ENCODE measurements at places on chromosomes 7 and 10. TPM values are rescaled to one million over a fixed set of nuclear protein-coding genes. Genes with fewer than 3 reads are reported as not detected.

RHOBTB1 gene
- 21.3 TPM for total RNA-seq

- no peak for DNase-seq
Measured at GRCh38 chr7:89887489-89887888, 266.8 kb upstream of the STEAP1 start.

TMEM176A gene
- 18.9 TPM for total RNA-seq

MALRD1 gene
- 0.08 TPM for total RNA-seq

RPEL1 gene
- not detected for total RNA-seq

DNA sequence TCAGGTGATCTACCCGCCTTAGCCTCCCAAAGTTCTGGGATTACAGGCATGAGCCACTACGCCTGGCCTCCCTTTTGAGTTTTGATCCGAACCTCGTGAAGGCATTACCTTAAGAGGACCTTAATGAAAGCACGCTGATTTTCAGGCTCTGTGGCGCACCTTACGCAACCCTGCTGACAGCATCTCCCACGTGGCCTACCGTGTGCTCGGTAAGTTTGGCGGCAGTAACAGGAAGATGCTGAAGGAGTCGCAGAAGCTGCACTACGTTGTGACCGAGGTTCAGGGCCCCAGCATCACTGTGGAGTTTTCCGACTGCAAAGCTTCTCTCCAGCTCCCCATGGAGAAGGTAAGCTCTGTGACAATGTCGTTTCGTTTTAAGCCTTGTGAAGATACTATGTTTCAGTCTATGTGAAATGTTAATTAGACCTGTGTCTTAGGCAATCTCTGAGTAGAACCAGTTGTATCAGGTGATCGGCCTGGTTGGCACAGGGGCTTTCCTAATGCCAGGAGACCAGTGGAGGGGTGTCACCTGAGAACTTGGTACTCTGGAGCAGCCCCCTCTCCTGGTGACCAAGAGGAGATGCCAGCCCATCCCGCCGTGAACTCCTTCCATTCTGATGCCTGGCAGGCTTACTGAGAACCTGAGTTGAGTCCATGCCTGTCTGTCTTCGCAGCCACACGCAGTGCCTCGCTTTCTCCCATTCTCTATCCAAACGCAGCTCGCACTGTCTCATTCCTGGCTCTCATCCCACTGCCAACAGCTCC lies 43.5 kb downstream of the TRRAP start:
- DNase-seq: no peak

DNA sequence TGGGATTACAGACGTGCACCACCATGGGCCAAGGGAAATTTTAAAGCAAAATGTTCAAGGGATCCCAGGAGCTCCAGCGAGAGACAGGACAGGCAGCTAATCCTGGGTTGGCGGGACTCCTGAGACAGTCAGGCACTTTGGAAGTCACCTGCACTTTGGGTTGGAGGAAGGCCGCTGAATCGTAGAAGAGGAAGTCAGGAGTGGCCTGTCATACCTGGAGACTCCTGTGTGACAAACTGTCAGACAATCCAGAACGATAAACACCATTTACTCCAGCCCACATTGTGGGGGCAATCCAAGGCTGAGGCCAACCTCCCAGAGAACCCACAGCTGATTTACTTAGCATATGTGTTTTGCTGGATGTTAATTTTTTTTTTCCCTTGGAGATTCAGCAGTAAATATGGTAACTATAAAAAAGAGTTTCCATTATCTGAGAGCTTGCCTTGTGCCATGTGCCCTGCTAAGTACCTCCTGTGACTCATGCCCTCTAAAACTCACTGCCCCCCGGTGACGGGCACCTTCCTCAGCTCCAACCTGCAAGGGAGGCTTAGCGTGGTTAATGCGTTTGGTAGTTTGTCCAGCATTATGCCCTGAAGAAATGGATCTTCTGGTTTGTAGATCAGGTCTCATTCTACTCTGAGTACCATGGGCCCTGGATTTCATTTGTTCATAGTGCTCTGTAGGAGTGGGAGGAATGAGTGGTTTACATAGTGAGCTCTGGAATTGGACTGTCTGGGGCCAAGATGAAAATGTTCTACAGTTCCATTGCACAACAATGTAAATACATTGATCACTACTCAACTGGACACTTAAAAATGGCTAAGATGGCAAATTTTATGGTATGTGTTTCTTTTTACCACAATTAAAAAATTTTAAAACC lies 50.9 kb downstream of the ICA1 start:
- no peak for DNase-seq

- DNase-seq: no peak
Measured at GRCh38 chr7:49344556-49344955, 420.2 kb downstream of the CDC14C start.

DNA sequence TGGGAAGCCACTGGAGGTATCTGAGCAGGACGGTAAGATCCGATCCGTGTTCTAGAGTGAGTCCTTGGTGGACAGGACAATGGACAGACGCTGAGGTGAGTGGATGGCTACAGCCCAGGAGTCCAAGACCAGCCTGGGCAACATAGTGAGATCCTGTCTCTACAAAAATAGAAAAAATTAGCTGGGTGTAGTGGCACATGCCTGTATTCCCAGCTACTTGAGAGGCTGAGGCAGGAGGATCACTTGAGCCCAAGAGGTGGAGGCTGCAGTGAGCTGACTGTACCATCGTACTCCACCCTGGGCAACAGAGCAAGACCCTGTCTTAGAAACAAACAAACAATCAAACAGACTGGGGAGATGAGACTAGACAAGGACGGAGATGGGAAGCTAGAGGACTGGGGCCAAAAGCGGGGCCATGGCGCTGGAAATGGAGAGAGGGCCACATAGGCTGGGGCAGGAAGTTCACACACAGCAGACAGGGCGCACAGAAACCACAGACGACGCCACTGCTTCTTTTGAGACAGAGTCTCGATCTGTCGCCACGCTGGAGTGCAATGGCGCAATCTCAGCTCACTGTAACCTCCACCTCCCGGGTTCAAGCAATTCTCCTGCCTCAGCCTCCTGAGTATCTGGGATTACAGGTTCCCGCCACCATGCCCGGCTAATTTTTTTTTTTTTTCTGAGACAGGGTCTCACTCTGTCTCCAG lies 24.7 kb downstream of the DAGLB start:
- no peak for DNase-seq

All from kidney epithelial cell (primary cell).